Chondrocyte (in vitro differentiated cells): ENCODE measurements at places on chromosomes 4 and X. TPM values are rescaled to one million over a fixed set of nuclear protein-coding genes. Genes with fewer than 3 reads are reported as not detected.

- DNase-seq, result no peak
Observed at GRCh38 chr4:149823769-149824221, 8.2 kb upstream of the IQCM start.

- DNase-seq, result no peak
Observed at GRCh38 chr4:178233906-178234305, 791.7 kb upstream of the AGA start.

The FGD1 gene
- 21.0 to 26.4 TPM (median 21.4 TPM) in 3 replicates for total RNA-seq

DNA sequence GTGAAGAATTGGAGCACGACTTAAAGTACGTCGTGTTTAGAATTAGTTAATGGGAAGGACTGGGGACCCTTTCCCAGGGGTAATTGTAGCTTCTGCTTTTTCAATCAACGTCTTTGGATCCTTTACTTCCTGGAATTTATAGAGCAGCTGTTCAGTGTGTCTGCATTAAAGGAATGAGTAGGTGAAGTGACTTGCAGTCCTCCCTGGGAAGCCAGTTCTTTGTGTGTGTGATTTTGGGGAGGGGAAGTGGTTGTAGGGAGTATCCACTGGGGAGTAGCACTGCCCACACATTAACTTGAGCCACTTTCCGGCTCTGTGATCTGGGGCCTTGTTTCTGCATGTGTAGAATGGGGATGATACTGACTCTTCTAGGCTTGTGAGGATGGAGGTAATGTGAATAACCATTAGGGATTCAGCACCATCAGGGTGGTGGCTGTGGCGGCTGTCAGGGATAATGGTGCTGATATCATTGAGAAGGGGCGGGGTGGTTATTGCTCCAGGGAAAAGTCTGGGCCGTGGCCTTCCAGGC, 54.7 kb downstream of the TMEM131L start:
- DNase-seq, result no peak

DNA sequence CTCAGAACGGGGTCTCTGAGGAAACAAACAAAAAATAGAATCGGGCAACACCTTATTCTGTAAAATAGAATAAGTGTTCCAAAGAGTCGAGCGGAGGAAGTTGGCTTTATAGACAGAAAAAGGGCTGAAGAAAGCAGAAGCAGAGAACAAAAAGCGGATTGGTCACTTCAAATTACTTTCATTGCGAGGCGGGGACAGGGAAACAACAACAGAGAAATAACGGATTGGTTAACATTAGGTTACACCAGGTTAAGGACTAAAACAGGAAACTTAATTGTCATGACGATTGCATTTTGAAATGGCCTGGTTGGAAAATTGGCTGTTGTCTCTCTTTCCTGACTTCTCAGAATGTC, 433 bp upstream of the COQ2 start:
- no peak for DNase-seq

The SPANXC gene
- total RNA-seq, result not detected in 3 replicates

DNA sequence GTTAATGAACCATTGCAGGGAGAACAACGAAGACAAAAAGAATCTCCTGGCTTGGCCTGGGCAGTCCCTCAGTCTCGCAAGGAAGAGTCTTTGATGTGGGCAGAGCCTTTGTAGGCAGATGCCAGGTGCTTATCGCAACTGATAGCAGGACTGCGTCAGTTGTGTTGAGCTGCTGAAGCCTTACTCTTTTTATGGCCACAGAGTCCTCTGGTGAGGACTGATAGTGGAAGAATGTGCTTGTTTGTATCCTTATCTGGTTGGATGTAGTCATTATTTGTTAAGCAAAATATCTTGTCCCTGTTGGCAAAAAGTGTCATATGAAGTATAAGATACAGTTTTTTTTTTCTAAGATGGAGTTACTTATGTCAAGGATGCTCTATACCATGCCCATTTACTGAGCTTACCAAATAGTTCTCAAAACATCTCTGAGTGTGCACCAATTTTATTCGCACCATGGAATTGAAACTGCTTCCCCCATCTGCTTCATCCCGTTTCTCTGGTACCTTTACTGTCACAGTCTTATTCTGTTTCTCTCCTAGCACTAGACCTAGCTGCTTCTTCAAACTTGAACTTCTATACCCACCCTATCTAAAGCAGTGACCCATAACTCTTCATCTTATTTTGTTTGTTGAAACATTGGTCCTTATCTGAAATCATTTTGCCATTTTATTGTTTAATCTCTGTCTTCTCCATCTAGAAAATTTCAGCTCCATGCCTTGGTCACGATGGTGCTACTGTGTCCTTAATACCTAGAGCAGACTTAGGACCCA, 47.0 kb upstream of the SPRY1 start:
- DNase-seq, result no peak

- DNase-seq, result no peak
Observed at GRCh38 chr4:93646233-93646930, 182.2 kb upstream of the ATOH1 start.

DNA sequence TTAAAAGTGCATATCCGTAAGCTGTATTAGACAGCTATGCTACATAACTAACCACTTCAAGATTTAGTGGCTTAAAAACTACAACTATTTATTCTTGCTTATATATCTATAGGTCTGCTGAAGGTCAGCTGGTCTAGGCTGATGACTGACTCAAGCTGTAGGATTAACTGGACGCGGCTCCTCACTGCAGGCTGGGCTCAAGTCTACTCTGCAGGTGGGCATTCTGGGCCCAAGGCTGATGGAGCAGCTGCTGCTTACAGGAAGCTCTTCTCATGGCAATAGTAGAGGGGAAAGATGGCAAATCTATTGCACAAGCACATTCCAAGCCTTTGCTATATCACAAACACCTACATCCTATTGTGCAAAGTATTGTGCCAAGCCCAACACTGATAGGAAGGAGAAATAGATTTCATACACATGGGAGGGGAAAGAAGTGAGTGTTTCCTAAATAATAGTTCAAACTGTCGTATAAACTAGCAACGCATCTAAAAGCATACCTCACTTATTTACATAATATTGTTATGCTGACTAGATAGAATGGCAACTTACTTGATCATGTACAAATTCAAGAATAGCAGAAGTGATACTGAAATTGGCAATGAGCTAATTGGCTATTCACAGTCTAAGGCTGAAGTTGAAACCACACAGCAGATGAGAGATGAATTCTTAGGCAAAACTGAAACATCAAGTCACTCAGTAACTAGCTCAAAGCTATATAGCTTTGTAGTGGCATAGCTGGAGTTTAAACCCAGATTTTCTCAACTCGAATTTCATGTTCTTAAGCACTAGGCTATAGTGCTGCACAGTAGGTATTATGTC, 263.8 kb downstream of the NKX6-1 start:
- DNase-seq, result no peak

- DNase-seq, result no peak
Observed at GRCh38 chrX:18793601-18794089, 86.2 kb downstream of the PPEF1 start.

- DNase-seq, result no peak
Observed at GRCh38 chrX:57902633-57903032, 7.6 kb downstream of the ZXDA start.

The ZNF157 gene
- 0.15 to 0.22 TPM in 2 of 3 replicates, not detected in the other for total RNA-seq

- no peak for DNase-seq
Observed at GRCh38 chrX:87528487-87528886, 10.9 kb downstream of the KLHL4 start.

DNA sequence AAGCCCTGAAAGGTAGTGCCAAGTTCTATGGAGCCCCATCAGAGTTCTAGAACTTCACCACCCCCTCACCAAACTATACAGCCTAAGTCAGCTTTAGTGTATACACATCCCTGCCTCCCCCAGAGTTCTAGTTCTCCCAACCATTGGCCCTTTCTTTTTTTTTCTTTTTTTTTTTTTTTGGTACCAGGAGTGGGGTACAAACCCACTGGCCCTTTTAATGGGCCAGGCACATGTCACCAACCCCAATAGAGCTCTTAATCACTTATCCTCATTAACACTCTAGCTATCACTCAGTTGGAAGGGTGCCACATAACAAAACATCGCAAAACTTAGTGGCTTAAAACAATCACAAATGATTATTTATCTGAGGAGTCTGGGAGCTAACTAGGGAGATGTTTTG, 588.6 kb downstream of the BCOR start:
- DNase-seq, result no peak

The FBXW7 gene
- total RNA-seq, result 18.0 to 23.3 TPM (median 21.4 TPM) in 3 replicates

The CSAG3 gene
- not detected in 3 replicates for total RNA-seq

The TLR1 gene
- total RNA-seq, result 0.15 to 1.1 TPM (median 0.38 TPM) in 3 replicates

The DNAAF6 gene
- total RNA-seq, result not detected in 3 replicates

DNA sequence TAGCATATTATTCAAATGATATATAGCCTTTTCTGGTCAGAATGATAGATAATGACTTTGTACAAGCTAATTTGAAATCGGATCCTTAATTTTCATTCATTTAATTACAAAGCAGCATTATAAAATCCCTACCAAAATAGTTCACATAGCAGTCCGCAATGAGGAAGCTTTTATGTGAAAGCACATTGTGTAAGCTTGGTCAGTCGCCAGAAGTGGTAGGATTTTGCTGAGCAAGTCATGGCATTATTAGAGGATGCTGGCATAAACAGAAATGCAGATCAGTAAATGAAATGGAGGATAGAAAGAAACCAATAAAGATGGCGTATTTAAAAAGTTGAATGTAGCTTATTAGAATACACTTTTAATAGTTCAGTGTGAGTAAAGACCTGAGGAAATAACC, 93.2 kb upstream of the DIAPH2 start:
- no peak for DNase-seq

- no peak for DNase-seq
Observed at GRCh38 chr4:88765729-88766128, 68.1 kb upstream of the NAP1L5 start.

The GALNTL6 gene
- 0.31 TPM in 1 of 3 replicates, not detected in the others for total RNA-seq

DNA sequence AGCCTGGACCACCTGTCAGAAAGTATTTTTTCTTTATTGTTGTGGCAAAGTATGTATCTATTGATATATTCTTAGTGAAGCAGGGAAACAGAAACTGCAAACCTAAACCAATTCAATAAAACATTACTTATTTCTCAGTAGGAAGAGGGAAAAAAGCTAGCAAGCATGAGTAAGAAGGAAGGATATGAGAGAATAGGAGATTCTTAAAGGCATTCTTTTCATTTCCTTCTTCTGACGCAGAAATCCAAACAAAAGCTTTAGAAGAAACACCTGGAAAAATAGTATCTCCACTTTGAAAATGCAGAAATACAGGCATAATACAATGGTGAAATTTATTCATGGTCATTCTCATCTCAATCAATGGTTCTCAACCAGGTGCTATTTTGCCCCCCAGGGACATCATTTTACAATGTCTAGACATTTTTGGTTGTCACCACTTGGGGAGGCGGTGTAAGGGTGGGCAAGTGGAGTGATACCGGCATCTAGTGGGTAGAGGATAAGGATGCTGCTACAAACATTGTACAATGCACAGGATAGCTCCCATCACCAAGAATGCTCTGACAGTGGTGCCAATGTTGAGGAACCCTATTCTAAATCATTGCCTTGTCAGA, 21.7 kb upstream of the ATXN3L start:
- no peak for DNase-seq
